ENCODE measurements at places on chromosomes 5 and 9. TPM values are rescaled to one million over a fixed set of nuclear protein-coding genes. Genes with fewer than 3 reads are reported as not detected.

DNA sequence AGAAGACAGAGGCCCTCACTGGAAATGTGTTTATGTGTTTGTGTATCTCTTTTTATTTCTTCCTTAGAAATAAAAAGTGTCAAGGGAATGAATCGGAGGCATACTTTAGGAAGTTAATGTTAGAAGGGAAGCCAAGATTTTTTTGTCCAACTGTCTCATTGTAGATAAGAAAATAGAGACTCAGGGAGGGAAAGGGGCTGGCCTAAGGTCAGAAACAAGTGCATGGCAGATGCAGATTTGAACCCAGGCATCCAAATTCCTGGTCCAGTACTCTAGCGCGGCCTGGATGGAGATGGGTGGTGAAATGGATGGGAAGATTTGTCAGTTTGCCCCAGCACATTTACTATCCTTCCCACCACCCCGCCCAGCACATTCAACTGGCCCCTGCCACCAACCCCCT is 19.8 kb upstream of the TNIP1 start:
- no peak for DNase-seq

DNA sequence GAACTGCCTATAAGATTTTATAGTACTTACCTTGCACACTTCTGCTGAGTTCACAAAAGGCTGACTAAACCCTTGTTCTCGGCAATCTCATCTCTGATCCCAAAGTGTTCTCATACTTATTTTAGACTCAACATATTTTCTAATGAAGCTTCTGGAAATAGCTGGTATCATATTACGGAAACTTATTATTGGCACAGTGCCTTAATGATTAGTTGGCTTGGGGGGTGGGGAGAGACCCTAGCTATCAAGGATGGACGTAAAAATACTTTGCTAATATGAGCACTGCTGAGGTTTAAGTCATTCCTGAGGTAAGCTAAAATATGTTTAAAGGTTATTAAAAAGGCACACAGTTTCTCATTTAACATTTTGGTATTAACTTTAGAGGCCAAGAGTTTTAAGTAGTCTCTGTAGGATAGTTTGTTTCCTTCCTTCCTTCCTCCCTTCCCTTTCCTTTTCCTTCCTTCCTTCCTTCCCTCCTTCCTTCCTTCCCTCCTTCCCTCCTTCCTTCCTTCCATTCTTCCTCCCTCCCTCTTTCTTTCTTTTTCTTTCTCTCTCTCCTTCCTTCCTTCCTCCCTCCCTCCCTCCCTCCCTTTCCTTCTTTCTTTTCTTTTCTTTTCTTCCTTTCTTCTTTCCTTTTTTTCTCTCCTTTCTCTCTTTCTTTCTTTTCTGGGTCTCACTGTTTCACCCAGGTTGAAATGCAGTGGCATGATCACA is 31.5 kb downstream of the ZSWIM6 start:
- DNase-seq: no peak

- peak; percentile 47 for DNase-seq
Measured at GRCh38 chr5:58184910-58185309, 275.0 kb downstream of the PLK2 start.

The LCP2 gene
- 9.9 TPM for total RNA-seq

The PTGES gene
- 50.8 TPM for total RNA-seq

The CCNI2 gene
- 0.72 TPM for total RNA-seq

The SLU7 gene
- 26.2 TPM for total RNA-seq
